Stimulated activated CD4-positive, alpha-beta T cell treated with anti-CD3 and anti-CD28 coated beads, Interleukin-12 subunit alpha, Interleukin-12 subunit beta, amount 100 ng/mL, for 48 hours (primary cell): ENCODE measurements at places on chromosomes 3 and 15.

DNA sequence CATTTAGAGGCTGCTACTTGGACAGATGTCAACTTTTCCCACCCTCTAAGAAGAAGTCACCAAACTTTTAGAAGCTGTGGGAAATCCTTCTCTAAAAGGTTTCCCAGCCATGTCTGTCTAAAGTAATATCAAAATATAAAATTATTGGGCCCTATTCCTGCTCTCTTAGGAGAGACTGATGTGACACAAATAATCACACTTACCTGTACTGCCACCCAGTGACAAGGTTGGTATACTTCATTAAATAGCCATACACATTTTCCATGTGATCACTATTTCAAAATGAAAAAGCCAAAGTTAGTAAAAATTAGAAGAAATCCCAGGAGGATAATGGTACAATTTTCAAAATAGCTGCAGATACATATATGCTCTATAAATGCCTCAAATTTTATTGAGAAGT is 12.6 kb downstream of the OSBPL11 start:
- no peak for DNase-seq

GRCh38 chr3:124517306-124517705 is 212.9 kb upstream of the UMPS start:
- DNase-seq, result no peak

GRCh38 chr3:175502155-175502554 is 643.0 kb downstream of the NAALADL2 start:
- DNase-seq, result no peak

DNA sequence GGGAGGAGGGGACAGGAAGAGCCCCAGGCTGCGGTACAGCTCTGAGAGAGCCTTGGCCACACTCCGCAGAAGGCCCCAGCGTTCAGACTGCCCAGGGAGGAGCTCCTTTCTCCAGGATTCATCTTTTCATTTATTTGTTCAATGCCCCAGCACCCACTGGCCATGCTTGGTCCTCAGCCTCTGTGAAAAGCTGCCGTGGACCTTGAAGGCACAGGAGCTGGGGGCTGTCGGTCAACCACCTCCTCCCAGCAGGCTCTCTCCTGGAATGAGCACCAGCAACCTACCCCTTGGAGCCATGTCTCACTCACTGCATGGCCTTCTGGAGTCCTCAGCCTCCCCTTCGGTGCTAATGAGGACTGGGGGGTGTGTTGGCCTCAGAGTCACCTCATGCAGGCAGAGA is 21.6 kb upstream of the PRR23E start:
- no peak for DNase-seq

DNA sequence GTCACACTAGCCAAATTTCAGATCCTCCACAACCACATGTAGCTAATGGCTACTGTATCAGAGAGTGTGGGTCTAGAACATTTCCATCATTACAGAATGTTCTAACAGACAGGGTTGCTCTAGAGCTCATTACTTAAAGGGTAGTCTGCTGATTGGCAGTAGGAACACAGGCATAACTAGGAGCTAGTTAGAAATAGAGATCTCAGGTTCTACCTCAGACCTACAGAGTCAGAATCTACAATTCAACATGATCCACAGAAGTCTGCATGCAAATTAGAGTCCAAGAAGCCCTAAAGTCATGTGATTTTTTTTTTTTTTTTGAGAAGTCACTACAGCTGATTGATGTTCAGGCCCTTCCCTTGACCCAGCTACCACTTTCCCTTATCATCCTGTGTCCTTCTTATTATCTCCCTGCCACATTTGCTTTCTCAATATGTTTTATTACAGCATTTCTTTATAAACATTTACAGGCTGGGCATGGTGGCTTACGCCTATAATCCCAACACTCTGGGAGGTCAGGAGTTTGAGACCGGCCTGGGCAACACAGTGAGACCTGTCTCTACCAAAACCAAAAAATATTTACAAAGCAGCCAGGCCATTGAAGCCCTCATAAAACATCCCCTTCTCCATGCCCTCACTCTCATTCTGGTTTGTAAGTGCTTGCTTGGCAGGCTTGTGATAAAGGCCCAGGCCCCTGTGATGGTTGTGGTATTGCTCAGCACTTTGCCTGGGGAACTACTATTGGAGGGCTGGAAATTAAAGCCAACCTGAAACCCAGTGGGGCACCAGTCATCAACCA is 3.8 kb upstream of the ABHD5 start:
- no peak for DNase-seq

GRCh38 chr3:194084284-194084683 is 51.7 kb upstream of the HES1 start:
- DNase-seq, result no peak

GRCh38 chr15:64014995-64015394 is 31.3 kb downstream of the DAPK2 start:
- no peak for DNase-seq

DNA sequence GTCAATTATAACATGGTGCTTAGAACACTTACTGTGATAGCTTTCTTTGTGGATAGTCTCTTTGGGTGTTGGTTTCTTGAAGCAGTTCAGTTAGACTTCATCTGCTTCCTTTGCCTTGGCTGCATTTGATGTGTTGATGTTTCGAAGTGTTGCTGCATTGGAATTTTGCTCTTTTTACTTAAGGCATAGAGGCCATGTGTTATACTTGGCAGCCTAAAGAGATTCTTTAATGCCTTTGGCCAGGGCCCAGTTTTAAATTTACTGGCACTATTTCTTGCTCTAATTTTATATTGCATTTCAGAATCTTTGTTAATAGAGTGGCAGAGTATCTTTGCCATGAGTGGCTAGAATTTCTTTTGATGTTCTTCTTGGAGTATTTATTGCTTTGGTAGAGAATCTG is 21.2 kb downstream of the NR1D2 start:
- no peak for DNase-seq

GRCh38 chr3:194135806-194136518 is at the start of gene HES1:
Gene HES1 (plus strand): TSS chr3:194136148. CDS start chr3:194136381, 233 bp downstream.
- peak; percentile 44 for DNase-seq

- DNase-seq, result no peak
Observed at GRCh38 chr3:108441518-108441917, 68.9 kb downstream of the MYH15 start.

DNA sequence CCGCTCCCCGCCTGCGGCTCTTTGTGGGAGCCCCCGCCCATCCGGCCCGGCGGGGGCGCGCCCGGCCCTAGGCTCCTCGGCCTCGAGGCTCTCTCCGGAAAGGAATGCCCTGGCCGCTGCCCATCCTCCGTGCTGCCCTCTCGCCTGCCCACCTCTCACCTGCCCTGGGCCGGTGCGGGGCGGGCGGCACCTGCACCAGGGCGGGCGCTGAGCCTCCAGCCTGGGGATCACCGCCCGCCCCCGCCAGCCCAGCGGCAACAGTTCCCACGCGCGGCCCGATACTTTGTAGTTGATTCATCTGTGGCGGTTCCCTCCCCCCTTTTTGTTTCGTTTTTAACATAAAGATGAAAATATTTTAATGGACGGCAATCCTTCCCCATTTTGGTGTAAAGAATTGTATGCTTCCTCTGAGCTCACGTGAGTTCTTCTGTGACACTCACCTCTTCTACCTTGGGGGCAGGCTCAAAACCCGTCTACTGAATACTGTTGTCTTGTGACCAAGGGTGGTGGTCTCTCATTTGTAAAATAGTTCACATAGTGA is 1.9 kb downstream of the KLF13 start:
- peak; percentile 69 for DNase-seq

DNA sequence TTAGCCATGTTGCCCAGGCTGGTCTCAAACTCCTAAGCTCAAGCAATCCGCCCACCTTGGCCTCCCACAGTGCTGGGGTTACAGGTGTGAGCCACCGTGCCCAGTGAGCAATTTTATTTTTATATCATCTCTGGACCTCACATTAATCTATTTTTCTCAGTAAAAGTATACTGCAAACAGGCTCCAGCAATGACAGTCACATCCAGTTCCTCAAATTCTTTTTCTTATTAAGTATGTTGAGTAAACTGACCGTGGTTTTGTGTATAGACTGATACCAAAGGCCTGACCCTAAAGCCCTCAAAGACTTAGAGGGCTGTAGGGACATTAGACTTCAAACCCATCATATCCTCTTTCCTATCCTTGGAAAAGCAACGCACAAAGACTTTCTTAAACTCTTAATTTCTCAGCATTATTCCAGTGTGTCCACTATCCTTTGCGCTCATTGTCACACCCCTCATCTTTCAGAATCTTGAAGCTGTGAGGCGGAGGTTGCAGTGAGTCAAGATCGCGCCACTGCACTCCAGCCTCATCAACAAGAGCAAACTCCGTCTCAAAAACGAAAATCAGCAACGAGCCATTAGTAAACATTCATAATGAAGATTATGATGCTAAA is 2.0 kb downstream of the NGLY1 start:
- no peak for DNase-seq

DNA sequence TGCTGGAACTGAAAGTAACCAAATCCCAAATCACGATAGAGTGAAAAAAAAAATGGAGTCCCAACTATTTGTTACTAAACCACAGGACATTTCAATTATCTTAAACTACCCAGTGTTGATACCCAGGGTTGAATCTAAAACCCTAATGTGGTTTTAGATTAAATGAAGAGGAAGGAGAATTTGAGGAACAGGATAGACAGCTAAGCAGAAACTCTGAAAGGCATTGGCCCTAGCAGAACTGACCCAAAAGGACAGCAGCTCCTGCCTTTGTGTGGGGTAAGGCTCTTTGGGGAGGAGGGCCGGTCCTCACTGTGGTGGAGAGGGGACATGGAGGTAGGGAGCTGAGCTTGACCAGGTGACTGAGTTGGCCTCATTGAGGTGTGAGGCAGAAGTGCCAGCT is 30.7 kb upstream of the SNRK start:
- DNase-seq, result no peak

DNA sequence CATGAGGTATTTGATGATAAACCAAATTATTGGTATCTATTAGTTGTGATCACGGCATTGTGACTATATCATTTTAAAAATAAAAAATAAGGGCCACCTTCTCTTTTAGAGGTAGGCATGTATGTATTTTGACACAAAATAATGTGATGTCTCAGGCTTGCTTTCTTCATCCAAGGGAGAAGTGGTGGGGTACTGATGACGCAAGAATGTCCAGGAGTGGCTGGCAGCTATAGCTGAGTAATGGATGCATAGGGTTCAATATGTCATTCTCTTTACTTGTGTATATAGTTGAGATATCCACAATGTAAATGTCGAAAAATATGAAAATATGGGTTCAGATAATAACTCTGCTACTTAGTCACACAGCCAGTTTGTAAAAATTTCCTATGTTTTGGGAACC is 46.8 kb upstream of the NSMCE3 start:
- no peak for DNase-seq

DNA sequence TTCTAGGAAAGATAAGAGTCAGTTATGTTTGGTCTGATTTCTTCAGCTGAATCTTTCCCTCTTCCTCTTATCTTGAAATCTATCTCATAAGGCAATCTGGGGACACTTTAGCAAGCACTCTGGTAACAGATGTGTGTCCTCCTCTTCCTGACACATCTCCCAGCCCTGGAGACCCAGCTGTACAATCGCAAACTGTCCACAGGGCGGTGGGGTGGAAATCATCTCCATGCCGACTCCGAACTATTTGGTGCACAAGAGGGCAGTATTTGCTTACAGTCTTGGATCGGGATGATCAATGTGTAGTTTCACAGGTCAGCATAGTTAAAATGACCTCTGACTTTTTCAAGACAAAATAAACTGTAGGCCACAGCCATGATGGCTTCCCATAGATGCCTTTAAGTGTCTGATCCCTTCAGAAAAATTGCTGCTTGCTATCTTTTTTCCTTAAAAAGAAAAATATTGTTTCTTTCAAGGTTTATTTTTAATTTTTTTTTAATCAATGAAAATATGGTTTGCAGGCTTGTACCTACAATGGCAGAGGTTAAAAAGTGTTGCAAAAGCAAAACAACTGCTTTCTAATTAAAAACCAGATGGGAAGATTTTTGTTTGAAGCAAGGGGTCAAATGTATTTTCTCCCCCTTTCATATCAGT is 17.7 kb downstream of the EEFSEC start:
- no peak for DNase-seq

GRCh38 chr15:60471314-60471713 is 7.6 kb downstream of the ICE2 start:
- no peak for DNase-seq

DNA sequence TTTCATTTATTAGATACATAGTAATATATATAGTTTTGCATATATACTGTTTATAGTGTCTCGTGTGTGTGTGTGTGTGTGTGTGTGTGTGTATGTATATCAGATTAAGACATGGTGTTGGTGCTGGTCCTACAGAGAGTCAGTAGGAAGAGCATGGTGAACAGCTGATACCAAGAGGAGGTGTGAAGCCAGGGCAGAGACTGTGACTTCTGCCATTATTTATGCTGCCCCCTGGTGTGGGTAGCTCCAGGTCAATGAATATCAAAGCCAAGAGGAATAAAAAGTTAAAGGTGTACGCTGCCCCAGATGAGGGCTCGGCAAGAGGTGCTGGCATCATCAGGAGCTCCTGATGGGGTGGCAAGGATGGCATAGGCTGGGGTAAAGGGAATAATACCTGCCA is 299.5 kb upstream of the RASGRP1 start:
- no peak for DNase-seq

- DNase-seq, result peak; percentile 54
Observed at GRCh38 chr3:36843065-36844051, 79.0 kb upstream of the DCLK3 start.

- no peak for DNase-seq
Observed at GRCh38 chr3:65778968-65779367, 259.8 kb downstream of the MAGI1 start.
